ENCODE measurements at places on chromosomes 7 and 10.

DNA sequence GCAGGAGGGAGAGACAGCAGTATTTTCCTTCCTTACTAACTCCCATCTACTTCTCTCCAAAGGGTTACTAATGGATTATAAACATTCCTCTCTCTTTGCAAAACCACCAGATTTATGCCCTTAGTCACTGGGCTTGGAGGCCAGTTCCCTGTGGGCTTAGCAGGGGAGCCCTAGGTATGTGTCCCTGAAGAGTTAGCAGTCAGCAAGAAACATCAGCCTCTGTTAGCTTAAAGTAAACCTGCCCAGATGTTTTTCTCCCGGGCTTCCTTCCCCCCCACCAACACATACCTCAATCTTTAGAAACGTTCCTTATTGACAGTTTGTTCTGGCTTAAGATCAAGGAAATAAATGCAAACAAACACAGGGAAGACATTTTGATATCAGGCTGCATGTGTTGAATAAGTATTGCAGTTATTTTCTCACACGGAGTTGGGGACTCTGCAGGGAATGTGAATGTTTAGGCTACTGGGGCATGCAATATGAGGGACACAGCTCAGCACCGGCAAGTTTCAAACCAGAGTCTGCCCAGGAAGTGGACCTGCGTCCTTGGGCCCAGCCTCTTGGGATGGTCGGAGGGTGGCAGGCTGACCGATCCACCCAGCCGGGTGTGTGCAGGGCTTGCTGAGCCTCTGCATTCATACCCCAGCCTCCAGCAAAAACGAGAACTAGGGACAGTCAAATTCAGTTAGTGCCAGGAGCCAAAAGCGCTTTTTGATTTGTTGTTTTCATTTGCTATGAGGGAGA, 252.0 kb upstream of the GRB10 start:
- no peak for DNase-seq

DNA sequence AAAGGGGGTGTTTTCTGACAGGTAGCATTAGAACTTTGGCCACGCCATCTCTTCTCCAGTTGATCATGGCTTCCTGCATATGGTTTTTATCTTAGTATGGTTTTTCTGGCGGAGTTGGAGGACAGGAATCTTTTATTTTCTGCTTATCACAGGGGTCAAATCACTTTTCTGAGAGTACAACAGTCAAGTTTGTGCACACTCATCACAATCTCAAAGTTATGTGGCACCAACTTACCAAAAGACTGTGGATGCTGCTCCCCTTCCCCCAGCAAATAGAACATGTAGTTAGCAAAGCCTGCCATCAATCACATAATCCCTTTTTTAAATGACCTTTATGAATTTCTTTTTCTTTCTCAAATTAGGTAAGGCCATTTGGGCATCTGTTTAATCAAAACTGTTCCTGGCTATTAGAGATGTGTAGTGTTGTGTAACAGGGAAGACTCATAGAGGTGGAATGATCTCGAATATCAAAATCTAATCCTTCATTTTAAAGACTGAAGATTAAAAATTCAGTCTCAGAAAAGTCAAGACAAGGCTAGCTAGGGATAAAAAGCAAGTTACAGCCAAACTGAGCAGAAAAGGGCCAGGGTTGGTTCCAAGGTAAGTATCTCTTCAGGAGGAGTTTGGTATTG, 3.8 kb upstream of the CH25H start:
- DNase-seq = no peak

DNA sequence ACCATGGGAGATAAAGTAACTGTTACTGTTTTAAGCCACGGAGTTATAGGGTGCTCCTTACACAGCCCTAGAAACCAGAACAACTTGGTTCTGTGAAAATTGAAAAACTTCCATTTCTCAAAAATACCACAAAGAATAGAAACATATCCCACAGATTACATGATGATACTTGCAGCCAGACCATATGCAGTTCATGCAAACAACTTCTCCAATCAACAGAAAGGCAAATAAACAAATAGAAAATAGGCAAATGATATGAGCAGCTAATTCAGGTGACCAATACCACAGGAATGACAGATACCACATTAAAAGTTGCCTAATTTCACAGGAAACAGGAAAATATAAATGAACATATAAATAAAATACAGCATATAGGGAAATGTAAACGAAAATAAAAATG, 297.5 kb downstream of the HTR7 start:
- no peak for DNase-seq

GRCh38 chr10:103967448-103968071, 620 bp downstream of the SLK start:
- DNase-seq = no peak

- no peak for DNase-seq
Measured at GRCh38 chr10:88249450-88249849, 333.7 kb downstream of the RNLS start.

- DNase-seq = no peak
Measured at GRCh38 chr7:77328669-77329068, 87.5 kb downstream of the GSAP start.

DNA sequence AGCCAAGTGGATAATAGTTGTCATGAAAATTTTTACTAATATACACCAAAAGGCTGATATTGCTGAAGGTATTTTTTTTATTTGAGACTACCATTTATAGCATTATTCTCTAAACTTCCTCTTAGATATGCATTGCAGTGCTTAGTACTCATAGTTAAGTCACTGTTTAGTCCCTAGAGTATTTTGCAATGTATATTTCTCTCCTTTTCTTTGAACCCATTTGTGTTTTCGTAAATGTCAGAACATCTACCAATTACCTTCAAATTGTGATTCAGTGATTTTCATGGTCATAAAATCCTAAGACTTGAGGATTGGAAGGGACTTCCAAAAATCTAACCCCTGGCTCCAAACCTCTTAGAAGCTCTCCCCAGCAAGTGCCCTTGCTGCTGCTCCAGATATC, 21.5 kb upstream of the CYP26C1 start:
- no peak for DNase-seq

DNA sequence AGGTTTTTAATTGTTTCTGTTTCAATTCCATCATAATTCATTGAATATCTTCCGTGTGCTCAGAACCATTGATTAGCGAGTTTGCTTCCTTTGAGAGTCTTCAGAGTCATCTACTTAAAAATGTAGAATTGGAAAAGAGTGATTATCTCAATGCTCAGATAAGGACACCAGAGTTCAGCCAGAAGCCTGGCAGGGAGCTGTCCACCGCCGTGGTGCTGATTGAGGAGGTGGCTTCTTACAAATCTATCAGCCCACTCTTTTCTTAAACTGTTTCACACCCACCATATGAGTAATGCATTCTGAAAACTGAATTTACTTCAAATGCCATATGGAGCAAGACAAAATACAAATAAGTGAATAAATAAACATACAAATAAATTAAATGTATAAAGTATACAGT, 79.3 kb downstream of the INSYN2A start:
- no peak for DNase-seq

GRCh38 chr7:139797607-139798006, 19.8 kb upstream of the HIPK2 start:
- no peak for DNase-seq

DNA sequence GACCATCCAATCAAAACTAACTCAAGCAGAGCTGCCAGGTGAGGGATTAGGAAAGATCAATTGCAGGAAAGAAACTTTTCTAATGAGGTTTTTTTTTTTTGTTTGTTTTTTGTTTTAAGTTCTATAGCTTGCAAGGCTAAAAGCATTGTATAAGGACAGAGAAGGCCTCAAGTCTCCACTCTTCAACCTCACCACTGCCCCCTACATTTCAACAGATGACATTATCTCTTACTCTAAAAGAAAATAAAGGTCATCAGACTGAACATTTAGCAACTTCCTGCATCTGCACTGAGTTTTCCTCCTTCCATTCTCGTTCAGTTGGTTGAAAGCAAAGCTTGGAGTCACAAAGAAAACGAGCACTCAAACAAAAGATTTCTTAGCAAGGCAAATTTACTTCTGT, 45.2 kb upstream of the EXOC4 start:
- no peak for DNase-seq

DNA sequence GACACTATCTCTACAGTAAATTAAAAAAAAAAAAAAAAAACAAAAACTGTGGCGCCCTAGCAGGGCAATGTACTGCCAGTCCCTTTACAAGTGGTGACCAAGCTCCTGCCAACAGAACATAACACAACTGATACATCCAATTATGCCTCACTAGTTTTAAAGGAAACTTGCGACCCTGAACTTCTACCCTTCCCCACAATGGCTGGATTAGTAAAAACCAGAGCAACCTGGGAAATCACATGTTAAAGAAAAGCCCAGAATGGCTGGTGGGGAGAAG, 16.5 kb downstream of the ATE1 start:
- DNase-seq = no peak

DNA sequence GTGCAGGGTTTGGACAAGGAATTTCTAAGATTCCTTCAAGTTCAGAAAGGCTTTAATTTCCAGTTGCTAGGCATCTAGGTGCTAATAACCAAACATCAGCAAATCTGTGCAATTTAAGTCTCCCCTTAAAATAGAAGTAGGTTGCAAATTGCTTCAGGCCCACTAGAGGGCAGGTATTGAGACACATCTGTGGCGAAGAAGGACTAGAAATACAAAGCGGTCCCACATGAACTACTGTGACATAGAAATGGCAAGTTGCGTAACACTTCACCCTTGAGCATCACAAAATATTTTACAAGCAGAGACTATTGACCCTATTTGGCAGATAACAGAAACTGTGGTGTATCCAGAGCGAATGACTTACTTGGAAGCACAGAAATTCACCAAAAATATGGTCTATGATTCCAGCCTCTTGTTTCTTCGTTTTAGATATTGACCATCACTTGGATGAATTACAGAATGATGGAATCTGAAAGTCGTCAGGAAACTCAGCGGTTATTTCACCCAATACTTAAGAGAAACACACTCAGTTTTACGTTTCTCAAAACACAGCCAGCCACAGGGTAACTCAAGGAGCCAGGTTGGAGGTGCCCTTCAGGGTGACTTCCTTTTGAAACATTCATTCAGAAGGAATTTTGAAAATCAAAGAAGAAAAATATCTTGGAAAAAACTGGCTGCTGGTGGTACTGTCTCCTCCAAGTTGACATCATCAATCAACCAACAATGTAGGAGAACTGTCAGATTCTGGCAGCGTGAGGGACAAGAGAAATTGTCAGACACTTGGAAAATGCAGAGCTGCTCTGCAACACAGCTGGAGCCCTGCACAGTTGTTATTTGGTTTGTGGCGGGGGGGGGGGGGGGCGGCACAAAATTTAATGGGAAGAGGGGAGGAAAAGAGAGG, 256.3 kb upstream of the MINDY3 start:
- no peak for DNase-seq

DNA sequence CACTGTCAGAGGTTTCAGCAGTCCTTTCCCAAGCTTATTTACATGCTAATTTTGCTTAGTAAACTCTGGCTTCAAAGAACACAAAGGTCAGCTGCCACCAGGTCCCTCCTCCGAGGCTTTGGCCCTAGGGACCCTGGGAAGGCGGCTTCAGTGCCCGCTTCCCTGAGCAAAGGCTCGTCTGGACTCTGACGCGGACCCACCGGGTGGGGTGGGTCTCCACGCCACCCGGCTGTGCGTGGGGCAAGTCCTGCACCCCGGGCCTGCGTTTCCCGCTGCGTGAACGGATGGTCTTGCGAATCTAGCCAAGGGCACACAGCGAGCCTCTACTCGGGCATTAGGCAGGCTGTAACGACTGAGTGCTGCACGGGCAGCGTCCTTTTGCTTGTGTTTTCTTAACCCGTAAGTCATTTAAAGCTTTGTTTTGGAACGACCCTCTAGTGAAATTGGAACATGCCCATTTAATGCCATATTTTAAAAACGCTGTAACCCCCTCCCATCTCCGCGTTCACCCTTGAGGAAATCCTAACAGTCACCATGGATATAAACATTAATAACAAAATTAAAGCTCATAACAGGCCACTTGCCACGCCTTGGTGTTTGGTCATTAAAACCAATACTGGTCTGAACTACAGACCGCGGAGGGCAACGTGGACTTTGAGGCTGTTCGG, 828 bp downstream of the BNIP3 start:
- no peak for DNase-seq

GRCh38 chr10:59887006-59887405, 19.4 kb downstream of the CCDC6 start:
- no peak for DNase-seq
